ENCODE measurements at places on chromosomes 7 and 10.

DNA sequence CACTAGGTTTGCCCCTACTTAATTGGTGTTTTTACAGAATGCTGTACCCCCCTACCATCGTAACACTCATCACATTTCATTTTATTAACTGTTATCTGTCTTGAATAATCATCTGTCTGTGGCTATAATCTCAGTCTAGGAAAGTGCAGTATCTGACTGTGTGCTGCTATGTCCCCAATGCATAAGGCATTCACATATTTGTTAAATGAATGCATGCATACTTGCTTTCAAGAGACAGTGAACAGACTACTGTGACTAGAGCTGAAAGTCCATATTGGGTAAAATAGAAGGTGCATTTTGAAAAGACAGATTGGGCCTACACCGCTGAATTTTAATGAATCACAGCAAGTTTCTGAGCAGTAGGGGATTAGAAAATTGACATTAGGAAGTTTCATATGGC lies 112.3 kb downstream of the ARHGAP12 start:
- DNase-seq: no peak

DNA sequence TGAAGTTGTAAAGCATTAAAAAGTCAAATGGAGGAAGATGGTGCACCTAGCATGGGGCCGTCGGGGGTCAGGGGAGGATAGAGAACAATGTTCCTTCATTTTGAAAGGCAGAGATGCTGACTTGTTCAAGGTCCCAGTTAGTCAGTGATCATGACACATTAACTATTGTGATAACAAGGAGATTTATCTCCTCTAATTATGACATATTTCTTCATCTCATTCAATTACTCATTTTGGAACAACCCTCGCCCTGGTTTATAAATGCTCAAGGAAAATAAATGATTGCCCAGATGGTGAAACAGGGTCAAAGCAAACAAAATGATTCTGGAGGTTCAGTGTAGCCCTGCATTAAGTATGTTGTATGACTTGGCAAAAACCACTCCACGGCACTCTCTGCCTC lies 106.2 kb downstream of the ITIH5 start:
- no peak for DNase-seq

GRCh38 chr7:159028508-159029401 lies 115.9 kb downstream of the VIPR2 start:
- DNase-seq: no peak

- DNase-seq: no peak
Measured at GRCh38 chr7:107933386-107934013, 42.5 kb downstream of the DLD start.

- DNase-seq: no peak
Measured at GRCh38 chr7:47611045-47611511, 29.2 kb upstream of the TNS3 start.

DNA sequence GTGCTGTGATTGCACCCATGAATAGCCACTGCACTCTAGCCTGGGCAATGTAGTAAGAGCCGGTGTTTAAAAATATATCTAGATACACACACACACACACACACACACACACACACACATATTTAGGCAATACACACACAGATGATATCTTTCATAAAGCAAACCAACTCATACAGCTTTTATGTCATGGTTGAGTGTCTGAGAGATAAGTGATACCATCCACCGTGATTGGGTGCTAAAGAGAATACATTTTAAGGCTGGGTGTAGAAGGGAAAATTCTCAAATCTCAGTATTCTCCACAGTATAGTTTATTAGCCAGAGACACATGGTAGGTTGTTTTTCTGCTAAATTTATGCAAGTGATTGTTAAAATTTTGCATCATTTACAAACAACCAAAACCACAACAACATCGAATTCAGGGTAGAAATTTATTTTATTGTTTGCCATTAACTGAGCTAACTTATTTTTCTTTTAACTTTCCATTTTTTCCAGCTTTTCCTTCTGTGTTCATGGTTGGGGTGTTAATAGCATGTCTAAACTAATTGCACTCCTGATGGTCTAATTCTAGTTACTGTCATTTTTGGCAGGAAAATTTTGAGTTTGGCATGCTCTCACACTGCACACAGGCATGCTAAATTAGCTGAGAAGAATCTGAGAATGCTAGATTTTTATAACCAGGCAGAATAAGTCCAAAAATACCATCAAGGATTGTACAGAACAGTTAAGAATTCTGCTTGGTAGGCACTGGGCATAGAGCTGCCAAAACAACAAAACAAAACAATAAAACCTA lies 57.9 kb upstream of the SYPL1 start:
- no peak for DNase-seq

DNA sequence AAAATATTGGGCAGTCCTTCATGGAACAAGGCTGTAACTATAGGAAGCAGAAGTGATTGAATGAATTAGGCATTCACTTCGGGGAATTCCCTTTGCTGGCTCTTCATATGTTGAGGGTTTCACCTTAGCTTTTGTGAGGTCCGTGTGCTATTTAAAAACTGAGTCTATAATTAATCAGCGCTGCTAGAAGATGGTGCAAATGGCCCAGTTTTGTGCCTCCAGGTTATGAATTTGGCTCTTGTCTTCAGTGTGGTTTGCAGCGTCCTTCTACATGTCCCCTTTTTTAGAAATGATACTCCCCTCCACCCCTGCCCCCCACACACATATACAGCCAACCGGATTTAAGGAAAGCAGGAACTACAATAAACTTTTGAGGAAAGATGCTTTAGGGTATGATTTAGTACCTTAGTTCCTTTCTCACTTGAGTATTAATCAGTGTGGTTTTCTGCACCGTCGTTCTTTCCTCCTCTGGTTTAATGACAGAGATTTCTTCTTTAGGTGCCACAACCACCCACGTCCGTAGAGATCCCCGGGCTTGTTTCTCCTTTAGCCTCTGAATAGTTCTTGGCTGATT lies 110.6 kb upstream of the SAMD8 start:
- DNase-seq: peak; percentile 63

GRCh38 chr7:76051840-76052239 lies 3.9 kb downstream of the MDH2 start:
- DNase-seq: no peak

GRCh38 chr7:105210721-105211205 lies 178.0 kb downstream of the SRPK2 start:
- peak; percentile 40 for DNase-seq

DNA sequence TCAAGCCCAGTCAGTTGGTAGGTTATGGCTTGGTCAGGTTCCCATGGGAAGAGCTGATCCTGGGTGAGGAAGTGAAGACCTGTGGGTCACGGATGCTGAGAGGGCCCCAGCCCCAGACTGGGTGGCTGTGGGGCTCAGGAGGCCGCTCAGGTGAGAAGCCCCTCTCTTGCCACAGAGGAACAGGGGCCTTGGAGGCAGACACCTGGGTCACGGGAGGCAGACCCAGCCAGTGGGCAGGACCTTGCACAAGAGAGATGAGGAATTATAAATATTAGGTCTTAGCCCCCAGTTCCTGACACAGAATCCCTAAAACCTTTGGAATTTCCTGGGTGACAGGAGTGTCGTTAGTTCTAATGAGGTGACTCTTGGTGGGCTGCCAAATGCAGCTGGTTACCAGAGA lies 10.6 kb upstream of the CRHR2 start:
- DNase-seq: no peak

DNA sequence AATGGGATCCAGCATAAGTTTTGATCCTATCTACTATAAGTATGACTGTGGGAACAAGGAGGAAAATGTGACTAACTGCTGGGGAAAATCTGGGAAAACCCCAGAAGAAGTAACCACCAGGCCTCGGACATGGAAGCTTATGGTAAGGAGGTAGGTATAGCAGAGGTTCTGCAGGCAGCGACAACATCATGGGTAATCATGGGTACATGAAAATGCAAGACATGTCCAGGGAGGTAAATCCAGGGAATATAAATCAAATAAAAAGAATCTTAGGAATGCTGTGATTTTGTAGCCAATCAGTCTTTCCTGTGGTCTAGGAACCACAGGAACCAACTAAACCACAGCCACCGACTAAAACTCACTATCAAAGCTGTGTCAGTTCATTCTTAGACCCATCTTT lies 168.3 kb upstream of the NPY start:
- DNase-seq: no peak

DNA sequence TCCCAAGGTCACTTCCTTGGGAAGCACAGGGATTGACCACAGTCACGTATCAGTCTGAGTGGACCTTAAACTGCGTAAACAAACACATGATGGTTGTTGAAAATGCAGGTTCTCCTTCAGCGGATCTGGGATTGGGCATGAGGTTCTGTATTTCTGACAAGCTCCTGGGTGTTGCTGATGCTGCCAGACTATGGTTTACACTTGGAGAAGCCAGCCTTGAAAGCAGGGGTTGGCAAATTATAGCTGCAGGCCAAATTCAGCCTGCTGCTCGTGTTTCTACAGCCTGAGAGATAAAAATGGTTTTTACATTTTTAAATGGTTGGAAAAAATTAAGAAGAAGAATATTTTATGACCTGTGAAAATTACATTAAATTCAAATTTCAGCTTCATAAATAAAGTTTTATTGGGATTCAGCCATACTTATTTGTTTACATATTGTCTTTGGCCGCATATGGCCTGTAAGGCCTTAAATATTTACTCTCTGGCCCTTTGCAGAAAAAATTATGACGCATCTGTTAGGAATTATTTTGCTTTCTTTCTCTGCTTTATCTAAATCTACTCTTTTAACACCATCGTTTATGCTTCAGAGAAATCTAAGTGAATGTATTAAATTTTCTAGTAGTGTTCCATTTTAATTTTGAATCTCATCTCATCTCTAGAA lies 109.6 kb downstream of the SH2D4B start:
- DNase-seq: no peak

GRCh38 chr10:6211671-6212635 lies 9.2 kb downstream of the PFKFB3 start:
- DNase-seq: no peak
